Activated CD8-positive, alpha-beta memory T cell treated with anti-CD3 and anti-CD28 coated beads, Interleukin-2, amount 10 ng/mL, durations not matched to agents 7 days and 5 days (primary cell): ENCODE measurements at places on chromosomes 6 and 20. TPM values are rescaled to one million over a fixed set of nuclear protein-coding genes. Genes with fewer than 3 reads are reported as not detected.

CDH26 gene
- 1.5 TPM for total RNA-seq

ARMH2 gene
- total RNA-seq: 0.28 TPM

BNIP5 gene
- total RNA-seq: not detected

SAMD3 gene
- 47.9 TPM for total RNA-seq

PHF3 gene
- 48.2 TPM for total RNA-seq

CST4 gene
- not detected for total RNA-seq

DEFB124 gene
- total RNA-seq: not detected

DDO gene
- total RNA-seq: not detected

PERP gene
- 13.4 TPM for total RNA-seq

TMEM244 gene
- 0.99 TPM for total RNA-seq

CLPSL2 gene
- not detected for total RNA-seq

AK9 gene
- total RNA-seq: 4.4 TPM

CAGE1 gene
- total RNA-seq: 0.18 TPM

EYA2 gene
- total RNA-seq: not detected

COL9A3 gene
- not detected for total RNA-seq

PRDM1 gene
- total RNA-seq: 97.1 TPM

HUS1B gene
- 1.9 TPM for total RNA-seq

TSHZ2 gene
- 1.9 TPM for total RNA-seq

ZBTB9 gene
- total RNA-seq: 7.4 TPM

APOBEC2 gene
- not detected for total RNA-seq

TOX2 gene
- total RNA-seq: 1.8 TPM

BANF2 gene
- total RNA-seq: not detected

CGAS gene
- total RNA-seq: 58.9 TPM

RAET1E gene
- total RNA-seq: not detected

PROKR2 gene
- total RNA-seq: not detected

OVOL2 gene
- not detected for total RNA-seq

AARS2 gene
- 21.1 TPM for total RNA-seq

RAB44 gene
- not detected for total RNA-seq

TBXT gene
- total RNA-seq: not detected

MCHR2 gene
- total RNA-seq: not detected

FOXQ1 gene
- not detected for total RNA-seq

DZANK1 gene
- total RNA-seq: 2.0 TPM

IPCEF1 gene
- 18.8 TPM for total RNA-seq
